GM12878 (cell line): ENCODE measurements at places on chromosomes 7 and 10.

- no peak for DNase-seq
These were observed 2.1 kb upstream of the FAM3C start for GRCh38 chr7:121398246-121398645.

DNA sequence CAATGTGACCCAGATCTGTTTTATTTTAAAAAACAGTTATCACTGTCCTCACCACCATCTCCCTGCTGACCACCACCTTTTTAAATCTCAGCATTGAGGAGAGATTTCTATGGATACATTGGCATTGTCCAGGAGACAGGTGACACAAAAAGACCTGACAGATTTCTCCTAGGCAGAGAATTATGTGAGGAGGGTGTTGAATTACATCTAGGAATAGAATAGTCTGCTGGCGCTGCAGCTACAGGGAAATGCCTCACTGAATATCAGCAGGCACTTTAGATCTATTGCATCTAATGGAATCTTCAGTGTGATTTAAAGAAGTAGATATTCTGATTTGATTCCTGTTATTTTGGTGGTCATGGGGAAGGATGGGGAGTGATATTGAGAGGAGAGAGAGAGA, 593.5 kb downstream of the NRG3 start:
- DNase-seq = no peak

DNA sequence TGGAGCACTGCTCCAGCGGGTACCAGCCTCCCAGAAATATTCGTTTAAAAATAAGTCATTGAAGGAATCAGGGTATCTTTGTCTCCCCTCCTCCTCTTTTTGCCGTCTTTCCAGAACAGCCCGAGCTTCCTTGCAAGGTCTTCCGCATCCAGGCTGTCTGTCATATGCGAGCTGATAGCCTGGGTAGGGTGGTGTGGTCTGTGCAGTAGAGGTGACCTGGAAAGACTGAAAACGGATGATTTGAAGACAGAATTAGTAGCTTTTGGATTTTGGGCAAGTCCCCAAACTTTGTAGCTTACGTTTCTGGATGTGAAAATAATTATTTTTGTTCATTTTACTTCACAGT, 480 bp downstream of the VPS50 start:
- DNase-seq = no peak

- DNase-seq = no peak
These were observed 62.8 kb downstream of the CDH23 start for GRCh38 chr10:71459513-71459912.

DNA sequence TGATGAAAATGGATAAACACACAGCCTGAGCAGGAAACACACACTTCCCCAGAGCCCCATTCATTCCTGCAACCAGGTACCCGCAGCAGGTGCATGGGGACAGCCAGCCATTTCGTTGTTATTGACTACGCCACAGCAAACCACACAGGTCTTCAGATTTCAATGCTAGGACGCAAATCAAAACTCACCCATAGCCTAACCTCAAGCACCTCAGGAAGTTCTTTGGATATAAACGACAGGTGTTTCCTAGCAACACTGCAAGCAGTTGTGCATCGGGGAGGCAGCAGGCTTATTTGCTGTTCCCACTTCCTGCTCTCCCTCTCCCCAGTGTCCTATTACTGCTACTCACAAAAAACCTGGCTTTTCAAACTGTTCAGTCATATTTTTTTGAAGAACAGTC, 176.5 kb upstream of the FRMD4A start:
- DNase-seq = no peak

- DNase-seq = no peak
These were observed 95.3 kb downstream of the CPED1 start for GRCh38 chr7:121083790-121084251.

- no peak for DNase-seq
These were observed 763.3 kb downstream of the MAGI2 start for GRCh38 chr7:78690174-78690573.

DNA sequence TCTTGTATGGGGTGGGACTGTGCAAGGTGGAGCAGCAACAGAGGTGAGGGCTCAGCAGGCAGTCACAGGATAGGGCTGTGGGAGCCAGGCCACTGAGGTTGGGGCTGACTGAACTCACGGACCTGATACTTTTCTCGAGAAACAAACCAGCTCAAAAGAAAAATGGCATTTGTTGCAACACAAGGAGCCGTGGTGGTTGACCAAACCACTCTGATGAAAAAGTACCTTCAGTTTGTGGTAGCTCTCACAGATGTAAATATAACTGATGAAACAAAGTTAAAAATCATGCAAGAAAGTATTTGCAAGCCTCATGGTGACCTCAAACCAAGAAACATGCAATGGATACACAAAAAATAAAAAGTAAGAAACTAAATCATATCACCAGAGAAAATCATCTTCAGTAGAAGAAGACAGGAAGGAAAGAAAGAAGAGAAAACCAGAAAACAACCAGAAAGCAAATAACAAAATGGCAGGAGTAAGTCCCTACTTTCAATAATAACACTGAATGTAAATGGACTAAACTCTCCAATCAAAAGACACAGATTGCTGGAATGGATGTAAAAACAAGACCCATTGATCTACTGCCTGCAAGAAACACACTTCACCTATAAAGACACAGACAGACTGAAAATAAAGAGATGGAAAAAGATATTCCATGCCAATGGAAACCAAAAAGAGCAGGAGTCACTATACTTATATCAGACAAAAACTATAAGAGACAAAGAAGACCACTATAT, 48.9 kb upstream of the DUSP5 start:
- no peak for DNase-seq

- no peak for DNase-seq
These were observed 3.3 kb downstream of the CUX1 start for GRCh38 chr7:101820703-101821102.

GRCh38 chr7:55515569-55516279, 56.6 kb downstream of the VOPP1 start:
- no peak for DNase-seq

- DNase-seq = no peak
These were observed 60.4 kb upstream of the FAM20C start for GRCh38 chr7:131781-132482.

- DNase-seq = no peak
These were observed 3.7 kb downstream of the GALNT17 start for GRCh38 chr7:71135663-71136062.

- DNase-seq = no peak
These were observed 98.5 kb downstream of the MCU start for GRCh38 chr10:72790216-72790990.

DNA sequence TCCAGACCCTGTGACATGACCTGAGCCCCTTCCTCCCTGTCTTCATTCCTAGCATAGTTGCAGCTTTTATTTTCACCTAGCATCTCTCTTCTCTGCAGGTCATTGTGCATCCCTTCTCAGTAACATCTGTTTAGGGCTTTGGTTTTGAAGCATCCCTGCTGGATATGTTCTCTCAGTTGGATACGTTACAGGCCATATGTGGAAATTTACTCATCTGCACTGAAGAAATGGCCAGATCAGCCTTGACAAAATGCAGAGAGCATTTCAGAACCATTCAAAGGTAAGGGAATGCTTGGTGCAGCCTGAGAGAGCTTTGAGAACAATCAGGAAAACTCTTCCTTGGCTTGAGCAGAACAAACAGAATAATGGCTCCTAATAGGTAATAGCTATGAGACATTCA, 647.0 kb downstream of the KCNMA1 start:
- no peak for DNase-seq

- no peak for DNase-seq
These were observed 202.1 kb downstream of the PTEN start for GRCh38 chr10:88065383-88066049.

DNA sequence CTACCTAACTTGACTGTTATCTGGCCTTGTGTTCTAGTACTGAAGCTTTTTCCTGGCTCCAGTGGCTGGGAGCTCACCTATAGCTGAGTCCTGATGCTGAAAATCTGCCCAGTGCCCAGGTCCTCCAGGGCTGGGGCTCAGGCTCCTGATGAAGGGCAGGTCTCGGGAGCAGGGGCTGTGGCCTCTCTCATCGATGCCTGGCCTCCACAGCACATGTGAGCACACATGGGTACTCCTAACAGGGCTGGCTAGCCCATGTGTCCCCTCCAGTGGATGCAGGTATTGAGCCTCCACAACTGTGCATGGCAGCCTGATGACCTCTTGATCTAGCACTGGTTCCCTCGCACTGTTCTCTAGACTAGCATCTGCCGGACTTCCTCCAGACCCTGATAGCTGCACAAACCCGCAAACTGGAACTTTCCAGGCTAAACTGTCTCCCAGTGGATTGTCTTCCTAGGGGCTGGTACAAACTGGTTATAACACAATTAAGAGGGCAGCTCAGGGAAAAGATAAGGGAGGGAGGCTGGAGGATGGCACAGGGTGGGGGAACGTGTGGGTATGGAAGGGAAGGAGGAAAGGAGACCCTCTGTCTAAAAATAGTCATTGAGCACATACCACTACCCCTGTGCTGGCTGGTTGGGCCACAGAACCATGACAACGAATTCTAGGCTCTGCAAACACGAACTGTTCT, 35.1 kb downstream of the PLAC9 start:
- DNase-seq = no peak

GRCh38 chr7:7786595-7786994, 68.2 kb upstream of the RPA3 start:
- DNase-seq = no peak

DNA sequence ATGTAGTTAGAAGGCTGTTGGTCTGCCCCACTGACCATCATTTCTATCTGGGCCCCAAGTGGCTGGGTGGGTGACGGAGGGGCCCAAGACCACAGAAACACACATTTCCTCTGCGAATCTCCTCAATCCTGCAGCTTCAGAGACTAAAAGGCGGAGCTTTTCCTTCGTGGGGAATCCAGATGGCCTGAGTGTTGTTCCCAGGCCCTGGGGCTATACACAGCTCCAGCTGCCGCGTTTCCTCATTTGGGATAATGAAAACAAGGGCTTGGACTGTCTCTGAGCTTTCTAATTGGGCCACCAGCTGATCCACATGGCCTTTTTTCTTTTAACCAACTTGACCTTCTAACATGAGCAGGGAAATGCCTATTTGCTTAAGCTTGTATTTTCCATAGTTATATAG, 339.9 kb downstream of the CXCL12 start:
- no peak for DNase-seq

DNA sequence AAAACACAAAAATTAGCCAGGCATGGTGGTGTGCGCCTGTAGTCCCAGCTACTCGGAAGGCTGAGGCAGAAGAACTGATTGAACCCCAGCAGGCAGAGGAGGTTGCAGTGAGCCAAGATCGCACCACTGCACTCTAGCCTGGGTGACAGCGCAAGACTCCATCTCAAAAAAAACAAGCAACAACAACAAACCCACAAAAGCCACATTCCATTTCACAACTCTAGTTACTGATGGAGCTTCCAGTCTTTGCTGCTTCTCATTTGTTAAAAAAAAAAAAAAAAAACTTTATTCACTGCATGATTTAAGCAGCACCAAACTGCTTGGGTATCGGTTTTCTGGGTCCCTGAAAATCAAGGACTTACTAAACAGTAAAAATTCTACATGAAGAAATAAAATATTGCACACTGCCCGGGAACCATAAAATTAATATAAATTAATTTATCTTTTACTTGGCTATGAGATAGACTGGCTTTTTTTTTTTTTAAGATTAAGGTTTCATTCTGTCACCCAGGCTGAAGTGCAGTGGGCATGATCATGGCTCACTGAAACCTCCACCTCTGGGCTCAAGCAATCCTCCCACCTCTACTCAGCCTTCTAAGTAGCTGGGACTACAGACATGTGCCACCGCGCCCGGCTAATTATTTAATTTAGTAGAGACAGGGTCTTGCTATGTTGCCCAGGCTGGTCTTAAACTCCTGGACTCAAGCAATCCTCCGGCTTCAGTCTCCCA, 42.0 kb downstream of the SRPK2 start:
- no peak for DNase-seq

DNA sequence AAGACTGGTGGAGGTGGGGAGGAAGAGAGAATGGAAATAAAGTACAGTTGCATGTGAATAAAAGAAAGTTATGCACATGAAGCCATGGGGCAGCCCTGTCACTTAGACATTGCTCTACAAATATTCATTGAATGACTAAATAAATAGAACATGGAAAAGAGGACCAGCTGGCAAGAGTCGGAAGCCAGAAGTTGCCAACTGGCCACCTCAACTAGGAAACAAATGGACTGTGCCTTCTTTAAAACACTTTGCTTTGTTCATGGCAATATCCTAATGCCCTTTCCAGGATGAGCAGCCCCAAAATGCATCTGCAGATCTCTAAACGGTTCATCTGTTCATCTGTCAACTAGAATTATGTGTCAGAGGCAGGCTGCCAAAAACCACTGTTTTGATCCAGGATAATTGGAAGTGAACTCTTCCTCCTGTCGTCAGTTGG, 157.3 kb downstream of the NOC3L start:
- no peak for DNase-seq

DNA sequence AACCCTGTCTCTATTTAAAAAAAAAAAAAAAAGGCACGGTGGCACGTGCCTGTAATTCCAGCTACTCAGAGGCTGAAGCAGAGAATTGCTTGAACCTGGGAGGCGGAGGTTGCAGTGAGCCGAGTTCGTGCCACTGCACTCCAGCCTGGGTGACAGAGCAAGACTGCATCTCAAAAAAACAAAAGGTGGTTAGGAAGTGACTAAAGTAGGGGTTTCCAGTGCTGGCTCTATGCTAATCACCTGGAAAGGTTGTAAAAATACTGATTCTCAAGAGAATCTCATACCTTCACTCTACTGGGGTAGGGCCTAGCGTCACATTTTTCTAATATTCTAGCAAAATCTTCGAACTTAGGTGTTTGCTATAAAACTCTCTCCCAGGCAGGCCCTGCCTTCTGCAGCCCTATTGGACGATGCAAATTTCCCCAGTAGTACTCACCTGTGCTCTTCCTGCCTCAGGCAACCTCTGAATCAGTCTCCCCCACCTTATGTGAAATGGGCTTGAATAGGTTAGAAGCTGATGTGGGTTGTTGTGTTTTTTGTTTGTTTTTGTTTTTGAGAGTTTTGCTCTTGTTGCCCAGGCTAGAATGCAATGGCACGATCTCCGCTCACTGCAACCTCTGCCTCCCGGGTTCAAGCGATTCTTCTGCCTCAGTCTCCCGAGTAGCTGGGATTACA, 3.5 kb downstream of the ZP3 start:
- DNase-seq = no peak

DNA sequence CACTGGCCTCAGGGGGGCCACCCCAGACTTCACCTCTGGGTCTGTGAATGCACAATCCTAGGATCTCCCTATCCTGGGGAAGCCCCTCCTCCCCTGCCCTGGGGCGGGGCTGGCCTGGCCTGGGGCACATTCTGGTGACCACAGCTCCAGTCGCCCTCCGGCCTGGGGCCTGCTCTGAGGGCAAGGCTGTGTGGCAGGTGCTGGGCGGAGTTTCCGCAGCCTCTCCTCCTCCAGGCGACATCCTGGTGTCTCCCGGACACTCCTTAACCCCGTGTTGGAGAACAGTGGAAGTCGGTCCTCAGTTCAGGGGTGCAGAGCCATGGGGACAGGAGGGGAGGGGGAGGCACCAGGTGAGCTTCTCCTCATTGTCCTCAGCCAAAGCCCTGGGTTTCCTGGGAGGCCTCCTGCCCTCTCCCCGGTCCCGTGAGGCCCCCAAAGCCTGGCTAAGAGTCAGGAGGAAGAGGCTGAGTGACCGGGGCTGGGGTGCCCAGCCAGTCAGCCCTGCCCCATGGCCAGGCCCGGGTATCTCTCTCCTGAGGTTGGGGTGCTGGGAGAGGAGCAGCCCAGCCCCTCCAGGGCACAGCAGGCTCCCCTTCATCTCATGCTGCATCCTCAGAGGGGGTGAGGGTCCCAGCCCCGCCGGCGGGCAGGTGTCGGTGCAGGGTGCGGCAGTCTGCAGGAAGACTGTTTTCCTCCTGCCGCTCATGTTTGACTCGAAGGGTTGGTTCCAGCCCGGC, 22.6 kb downstream of the UNCX start:
- no peak for DNase-seq
